ENCODE measurements at places on chromosomes 16 and 17. TPM values are rescaled to one million over a fixed set of nuclear protein-coding genes. Genes with fewer than 3 reads are reported as not detected.

Gene TBC1D3H
- not detected for total RNA-seq

Gene KREMEN2
- total RNA-seq, result under 0.01 TPM

Gene TMEM238L
- not detected for total RNA-seq

Gene BRIP1
- total RNA-seq, result 5.4 TPM

Gene NLRC5
- total RNA-seq, result 17.5 TPM

Gene KRT27
- not detected for total RNA-seq

Gene DPH1
- 18.6 TPM for total RNA-seq

Gene DBNDD1
- 2.3 TPM for total RNA-seq

Gene GUCY2D
- total RNA-seq, result not detected

Gene HOXB13
- not detected for total RNA-seq

Gene SLC4A1
- not detected for total RNA-seq

Gene TNS4
- not detected for total RNA-seq

Gene SPSB3
- 21.5 TPM for total RNA-seq

Gene ZNF205
- total RNA-seq, result 13.8 TPM

Gene TEX19
- not detected for total RNA-seq

Gene CEP295NL
- 1.4 TPM for total RNA-seq

Gene IL17C
- total RNA-seq, result not detected

Gene CENPV
- total RNA-seq, result 15.2 TPM

Gene PIRT
- not detected for total RNA-seq

Gene MT1H
- total RNA-seq, result 0.77 TPM

Gene TPSG1
- not detected for total RNA-seq

Gene CCL11
- total RNA-seq, result 1.1 TPM

Gene CDRT4
- total RNA-seq, result 0.28 TPM

Gene EPX
- not detected for total RNA-seq

Gene TERB1
- total RNA-seq, result 0.56 TPM

Gene WFIKKN1
- under 0.01 TPM for total RNA-seq

Gene C17orf113
- under 0.01 TPM for total RNA-seq

Gene TAT
- total RNA-seq, result not detected

Gene NLRC3
- 0.19 TPM for total RNA-seq

Gene IGFBP4
- total RNA-seq, result 518 TPM

Gene ZFHX3
- total RNA-seq, result 6.8 TPM

Gene PRSS8
- total RNA-seq, result not detected

Gene STX4
- 17.8 TPM for total RNA-seq

Gene POLR2C
- 150 TPM for total RNA-seq

Gene TBC1D3G
- not detected for total RNA-seq

Gene PRSS53
- 1.9 TPM for total RNA-seq

Gene KCNH6
- total RNA-seq, result not detected

Gene NT5C
- total RNA-seq, result 51.0 TPM

Gene NPIPA2
- not detected for total RNA-seq

Gene PDILT
- not detected for total RNA-seq

Gene EVPLL
- not detected for total RNA-seq

Gene GSG1L
- total RNA-seq, result not detected

Gene TP53TG3
- not detected for total RNA-seq

Gene GRAP
- 0.58 TPM for total RNA-seq

Gene OR3A2
- total RNA-seq, result not detected

Gene KRTAP2-3
- total RNA-seq, result under 0.01 TPM

Gene IRX5
- total RNA-seq, result 1.7 TPM

Gene GALNS
- 21.1 TPM for total RNA-seq
